Stimulated activated CD8-positive, alpha-beta memory T cell treated with anti-CD3 and anti-CD28 coated beads, Interleukin-4, amount 100 ng/mL, for 1 hour (primary cell): ENCODE measurements at places on chromosomes 13 and 19.

DNA sequence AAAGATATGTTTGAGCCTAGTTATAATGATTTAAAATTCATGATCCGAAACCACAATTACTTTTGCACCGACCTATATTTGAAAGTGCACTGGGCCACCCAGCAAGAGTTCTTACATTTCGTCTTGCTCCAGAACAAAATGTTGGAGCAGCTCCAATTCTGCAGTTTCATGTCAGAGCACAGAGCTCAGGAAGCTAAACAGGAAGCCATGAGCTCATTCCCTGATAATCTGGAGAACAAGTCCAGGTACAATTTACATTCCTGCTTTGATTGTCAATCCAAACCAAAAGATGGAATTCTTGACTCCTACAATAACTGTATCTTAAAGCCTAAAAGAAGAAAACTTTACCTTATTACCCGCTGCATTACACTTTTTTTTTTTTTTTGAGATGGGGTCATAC, 131.8 kb downstream of the KCTD12 start:
- no peak for DNase-seq

DNA sequence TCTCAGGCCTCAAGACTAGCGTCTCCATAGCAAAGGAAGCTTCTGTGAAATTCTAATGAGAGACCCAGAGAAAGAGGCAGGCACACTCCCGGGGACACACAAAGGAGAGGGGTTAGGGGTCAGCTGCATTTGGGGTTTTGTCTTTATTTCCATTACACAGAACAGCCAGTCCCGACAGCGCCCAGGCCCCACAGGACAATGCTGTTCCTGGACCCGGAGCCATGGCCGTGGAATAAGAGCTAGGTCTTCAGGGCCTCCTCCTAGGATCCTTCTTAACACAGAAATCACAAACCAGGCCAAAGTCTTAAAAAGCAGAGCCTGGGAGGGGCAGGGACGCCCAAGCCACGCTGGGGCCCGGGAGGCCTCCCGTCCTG, 22.8 kb downstream of the KCTD15 start:
- DNase-seq = no peak

DNA sequence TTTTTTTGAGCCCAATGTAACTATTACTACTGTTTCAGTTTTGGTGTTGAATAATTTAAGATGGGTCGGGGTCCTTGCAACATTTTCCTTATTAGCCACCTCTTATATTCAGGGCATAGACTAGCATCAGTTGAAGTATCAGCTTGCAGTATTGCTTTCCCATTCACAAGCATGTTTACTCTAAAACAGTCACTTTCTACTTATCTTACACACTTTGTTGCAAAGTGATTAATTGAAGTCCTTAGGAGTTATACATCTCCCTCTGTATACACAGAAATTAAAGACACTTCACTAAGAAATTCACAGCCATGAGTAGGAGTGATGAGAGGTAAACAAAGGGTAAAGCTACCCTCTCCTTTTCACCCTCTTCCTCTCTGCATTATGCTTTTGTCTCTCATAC, 27.6 kb downstream of the SLAIN1 start:
- DNase-seq = no peak

DNA sequence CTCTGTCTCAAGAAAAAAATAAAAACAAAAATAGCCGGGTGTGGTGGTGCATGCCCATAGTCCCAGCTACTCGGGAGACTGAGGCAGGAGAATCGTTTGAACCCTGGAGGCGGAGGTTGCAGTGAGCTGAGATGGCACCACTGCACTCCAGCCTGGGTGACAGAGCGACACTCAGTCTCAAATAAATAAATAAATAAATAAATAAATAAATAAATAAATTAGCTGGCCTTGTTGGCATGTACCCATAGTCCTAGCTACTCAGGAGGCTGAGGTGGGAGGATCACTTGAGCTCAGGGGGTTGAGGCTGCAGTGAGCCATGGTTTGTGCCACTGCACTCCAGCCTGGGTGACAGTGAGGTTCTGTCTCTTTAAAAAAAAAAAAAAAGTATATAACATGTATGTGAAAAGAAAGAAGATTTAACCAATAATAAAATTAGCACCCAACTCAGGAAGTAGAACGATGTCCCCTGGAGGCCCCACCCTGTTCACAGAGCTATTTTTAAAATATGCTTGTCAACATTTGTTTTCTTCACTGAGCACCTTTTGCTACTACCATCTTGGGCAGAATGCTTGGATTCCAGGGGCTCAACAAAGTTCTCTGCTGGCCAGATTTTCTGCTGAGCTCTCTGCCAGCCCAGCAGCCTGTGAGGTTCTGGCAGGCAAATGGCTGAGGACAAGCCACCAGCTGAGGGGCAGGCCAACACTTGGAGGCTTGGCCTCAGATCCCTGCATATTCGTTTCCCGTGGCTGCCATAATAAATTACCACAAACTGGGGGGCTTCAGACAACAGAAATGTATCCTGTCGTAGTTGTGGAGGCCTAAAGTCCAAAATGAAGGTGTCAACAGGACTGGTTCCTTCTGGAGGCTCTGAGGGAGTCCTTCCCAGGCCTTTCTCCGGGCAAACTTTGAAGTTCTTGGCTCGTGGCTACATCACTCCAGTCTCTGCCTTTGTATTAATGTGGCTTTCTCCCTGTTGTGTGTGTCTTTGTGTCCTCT, 5.2 kb downstream of the SLC25A42 start:
- DNase-seq = no peak

DNA sequence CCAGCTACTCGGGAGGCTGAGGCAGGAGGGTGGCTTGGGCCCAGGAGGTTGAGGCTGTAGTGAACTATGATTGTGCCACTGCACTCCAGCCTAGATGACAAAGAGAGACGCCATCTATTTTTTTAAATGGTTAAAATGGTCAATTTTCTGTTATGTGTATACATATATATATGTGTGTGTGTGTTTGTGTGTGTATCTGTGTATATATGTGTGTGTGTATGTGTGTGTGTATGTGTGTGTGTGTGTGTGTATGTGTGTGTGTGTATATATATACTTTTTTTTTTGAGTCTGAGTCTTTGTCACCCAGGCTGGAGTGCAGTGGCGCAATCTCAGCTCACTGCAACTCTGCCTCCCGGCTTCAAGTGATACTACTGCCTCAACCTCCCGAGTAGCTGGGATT, 42.9 kb upstream of the KLF2 start:
- DNase-seq = no peak
